ENCODE measurements at places on chromosomes 13 and 19.
A peak's percentile ranks its signal among the peaks of the same experiment; 100 is the strongest.

DNA sequence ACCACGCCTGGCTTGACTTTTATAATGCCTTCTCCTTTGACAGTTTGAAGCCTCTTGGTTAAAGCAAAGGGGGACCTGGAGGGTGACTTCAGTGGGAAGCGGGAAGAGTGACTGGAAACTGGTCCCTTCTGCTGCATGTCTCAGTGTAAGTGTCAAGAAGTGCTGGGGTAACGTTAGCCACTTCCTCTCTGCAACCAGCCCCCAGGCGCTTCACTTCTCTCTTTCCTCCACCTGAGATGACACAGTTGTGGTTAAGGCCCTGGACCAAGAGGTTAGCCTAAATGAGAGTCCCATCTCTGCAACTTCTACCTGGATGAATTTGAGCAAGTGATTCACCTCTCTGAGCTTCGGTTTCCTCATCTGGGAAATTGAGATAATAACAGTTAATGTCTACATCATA, 16.3 kb downstream of the LEUTX start:
- DNase-seq, result no peak

DNA sequence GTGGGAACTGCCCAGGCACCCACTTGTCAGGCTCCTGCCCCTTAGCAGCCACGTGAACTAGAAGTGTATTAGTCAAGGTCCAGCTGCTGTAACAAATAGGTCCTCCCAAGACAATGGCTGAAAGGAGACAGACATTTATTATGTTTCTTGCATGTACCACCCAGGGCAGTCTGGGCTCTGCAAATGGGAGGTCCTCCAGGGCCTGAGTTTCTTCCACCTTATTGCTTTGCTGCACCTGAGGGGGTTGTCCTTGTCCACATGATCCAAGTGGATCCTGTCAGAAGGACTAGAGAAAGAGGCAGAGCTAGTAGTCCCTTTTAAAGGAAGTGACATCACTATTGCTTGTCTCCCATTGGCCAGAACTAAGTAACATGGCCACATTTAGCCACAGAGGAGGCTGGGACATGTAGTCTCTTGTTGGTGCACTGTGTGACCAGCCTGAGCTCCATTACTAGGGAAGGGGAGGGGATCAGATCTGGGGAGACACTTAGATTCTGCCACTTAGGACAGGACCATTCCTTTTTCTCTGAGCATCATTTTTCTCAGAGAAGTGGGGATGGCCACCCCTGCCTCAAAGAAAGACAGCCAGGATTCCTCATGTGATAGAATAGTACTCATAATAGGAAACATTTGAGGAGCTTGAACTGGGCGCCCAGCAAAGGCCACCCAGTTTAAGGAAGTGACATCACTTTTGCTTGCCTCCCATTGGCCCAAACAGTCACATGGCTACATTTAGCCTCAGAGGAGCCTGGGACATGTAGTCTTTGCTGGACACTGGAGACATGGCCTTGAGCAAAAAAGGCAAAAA, 15.1 kb downstream of the CC2D1A start:
- DNase-seq, result peak; percentile 30

DNA sequence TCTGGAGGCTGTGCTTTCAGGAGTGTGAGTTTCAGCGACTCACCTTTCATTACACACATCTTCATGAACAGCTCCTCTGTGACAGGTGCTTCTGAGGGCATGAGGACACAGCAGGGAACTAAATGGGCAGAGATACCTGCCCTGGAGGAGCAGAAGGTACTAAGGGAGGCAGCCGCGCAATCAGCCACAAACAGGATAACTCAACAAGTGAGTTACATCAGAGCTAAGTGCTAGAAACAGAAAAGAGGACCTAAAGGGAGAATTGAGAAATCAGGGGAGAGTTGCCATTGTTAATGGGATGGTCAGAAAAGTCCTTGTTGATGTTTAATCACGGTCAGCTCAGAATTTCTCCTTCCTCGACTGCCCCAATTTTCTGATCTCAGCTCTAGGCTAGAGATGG, 42.5 kb downstream of the SYDE1 start:
- no peak for DNase-seq

GRCh38 chr19:13849991-13850909, 26.7 kb upstream of the NANOS3 start:
- DNase-seq, result peak; percentile 75

GRCh38 chr13:60372141-60372540, 24.9 kb upstream of the TDRD3 start:
- DNase-seq, result no peak

Data from fibroblast of upper back skin (primary cell).